ENCODE measurements at places on chromosomes 2 and 18.

GRCh38 chr2:157404363-157404762 is 39.5 kb downstream of the CYTIP start:
- DNase-seq, result no peak

DNA sequence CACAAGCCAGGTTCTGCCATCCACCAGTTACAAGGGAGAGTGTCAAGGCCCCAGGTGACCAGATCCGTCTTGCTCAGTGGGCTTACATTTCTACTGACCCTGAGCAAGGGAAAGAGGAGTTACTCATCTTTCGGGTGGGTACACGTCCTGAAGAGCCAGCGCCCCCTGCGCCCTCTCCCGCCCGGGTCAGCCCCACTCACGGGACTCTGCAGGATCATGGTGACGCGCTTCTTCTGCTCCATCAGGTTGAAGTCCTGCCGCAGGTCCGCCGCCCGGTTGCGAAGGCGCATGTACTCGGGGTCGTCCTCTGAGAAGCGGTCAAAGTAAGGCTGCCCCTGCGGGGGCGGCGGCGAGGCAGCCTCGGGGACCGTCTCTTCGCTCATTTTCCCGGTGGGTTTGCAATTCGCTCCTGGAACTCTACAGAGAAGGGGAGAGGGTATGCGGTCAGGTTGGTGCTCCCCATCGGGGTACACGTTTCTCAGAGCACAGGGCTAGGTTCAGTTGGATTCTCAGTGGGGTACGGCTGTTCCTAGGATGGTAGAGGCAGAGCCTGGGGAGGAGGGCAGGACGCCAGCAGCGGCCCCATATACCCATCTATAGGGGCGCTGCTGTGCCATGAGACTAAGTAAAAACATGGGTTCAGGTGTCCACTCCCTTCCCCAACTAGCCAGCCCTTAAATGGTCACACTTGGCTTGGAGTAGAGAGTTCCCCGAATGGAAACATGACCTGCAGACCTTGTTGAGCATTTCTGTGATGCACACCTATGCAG is 61.8 kb downstream of the ADD2 start:
- DNase-seq, result peak; percentile 42

DNA sequence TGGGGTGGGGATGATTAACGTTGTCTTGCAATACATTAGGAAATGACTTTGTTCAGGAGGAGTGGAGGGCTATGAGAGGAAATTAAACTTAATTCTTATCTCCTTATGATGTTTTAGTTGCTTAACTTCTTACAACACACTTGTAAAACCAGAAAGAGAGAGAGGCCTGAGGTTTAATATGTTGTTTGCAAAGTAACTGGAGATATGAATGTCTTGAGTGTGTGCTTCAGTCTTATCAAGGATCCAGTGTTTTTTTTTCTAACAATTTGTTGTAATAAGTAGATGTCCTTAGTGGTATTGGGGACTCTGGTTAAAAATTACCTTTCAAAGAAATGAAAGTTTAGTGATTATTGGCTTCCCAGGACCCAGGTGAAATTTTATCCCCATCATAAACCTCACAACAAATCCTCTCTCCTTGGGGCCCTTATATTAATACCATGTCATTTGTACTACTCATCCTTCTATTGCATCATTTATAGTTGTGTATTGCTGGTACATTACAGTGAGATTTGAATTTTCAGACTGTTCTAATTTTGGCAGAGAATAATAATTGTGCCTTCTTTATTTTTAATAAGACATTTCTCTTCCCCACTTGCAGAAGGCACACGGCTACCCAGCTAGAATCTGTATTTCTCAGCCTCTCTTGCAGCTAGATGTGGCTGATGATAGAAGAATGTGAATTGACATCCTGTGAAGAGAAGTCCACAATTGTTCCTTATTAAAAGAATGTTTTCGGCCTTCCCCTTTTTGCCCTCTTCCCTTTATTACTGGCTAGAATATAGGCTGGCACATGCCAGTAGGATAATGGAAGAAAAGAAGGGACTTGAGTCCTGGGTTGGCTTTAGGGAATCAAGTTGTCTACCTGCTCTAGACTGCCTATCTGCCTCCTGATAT is 91.9 kb upstream of the CXCR4 start:
- DNase-seq, result no peak

DNA sequence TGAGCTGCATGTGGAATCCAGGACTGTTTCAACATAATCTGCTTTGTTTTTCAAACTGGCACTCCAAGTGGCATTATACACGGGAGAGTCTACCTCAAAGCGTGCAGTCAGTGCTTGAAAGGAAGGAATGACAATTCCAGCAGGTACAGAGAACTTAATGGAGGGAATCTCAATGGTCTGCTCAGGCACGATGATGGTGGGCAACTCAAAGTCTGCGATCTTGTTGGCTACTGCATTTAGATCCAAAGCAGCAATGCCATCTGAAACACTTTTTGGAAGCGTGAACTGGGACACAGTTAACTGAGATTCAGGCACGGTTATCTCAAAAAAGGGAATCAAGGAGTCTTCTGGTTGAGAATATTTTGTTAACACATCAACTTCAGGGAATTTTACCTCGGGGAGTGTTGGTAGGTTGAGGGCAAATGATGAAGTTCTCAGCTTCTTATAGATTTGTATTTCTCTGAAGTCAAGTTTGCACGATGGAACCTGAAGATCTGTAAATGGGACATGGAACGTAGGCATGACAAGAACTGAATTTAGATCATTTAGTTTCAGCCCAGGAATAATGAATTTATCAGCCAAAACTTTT is 38.7 kb downstream of the APOB start:
- DNase-seq, result no peak

DNA sequence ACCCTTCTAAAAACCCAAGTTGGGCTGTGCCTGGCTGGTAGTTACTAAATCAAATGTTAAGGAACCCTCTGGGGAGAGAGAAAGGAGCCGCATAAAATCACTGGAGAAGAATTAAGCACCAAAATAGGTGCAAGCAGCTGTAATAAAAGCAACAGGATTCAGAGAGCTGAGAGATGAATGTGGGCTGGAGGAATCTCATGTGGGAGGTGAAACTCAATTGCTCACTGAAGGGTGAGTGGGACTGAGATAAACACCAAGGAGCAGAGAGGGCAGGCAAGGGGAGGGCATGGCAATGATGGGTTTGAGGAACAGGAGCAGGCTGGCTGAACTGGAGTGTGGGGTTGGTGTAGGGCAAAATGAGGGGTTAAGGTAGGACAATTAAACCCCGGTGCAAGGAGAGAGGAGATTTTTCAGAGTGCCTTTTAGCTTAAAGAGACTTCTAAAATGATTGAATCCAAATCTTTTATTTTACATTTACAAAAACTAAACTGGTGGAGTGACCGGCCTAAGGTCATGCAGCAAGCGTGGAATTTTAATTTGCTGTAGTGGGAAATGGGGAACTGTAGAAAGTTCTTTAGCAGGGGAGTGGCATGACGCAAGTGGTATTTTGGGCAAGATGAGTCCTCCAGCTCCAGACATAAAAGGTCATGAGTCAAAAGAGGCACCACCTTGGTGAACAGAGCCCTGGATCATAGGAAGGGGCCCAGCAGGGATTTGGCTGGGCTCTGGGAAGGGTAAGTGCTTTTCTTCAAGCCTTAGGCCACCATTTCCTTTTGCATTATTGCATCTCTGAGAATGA is 10.5 kb downstream of the PLB1 start:
- DNase-seq, result no peak

GRCh38 chr2:216622526-216622925 is 10.7 kb upstream of the IGFBP2 start:
- DNase-seq, result no peak

- DNase-seq, result no peak
Observed at GRCh38 chr2:118678985-118679384, 168.5 kb downstream of the EN1 start.

GRCh38 chr2:100603948-100604633 is 41.3 kb downstream of the PDCL3 start:
- DNase-seq, result no peak

GRCh38 chr2:33729353-33729752 is 130.3 kb upstream of the FAM98A start:
- DNase-seq, result no peak

- DNase-seq, result peak; percentile 70
Observed at GRCh38 chr2:39666491-39667101, 879 bp downstream of the TMEM178A start.
